Bronchus fibroblast of lung (primary cell): ENCODE measurements at places on chromosomes 5 and 9. TPM values are rescaled to one million over a fixed set of nuclear protein-coding genes. Genes with fewer than 3 reads are reported as not detected.

Gene CKMT2
- total RNA-seq = 1.0 TPM in 1 of 2 replicates, not detected in the other

Gene PTPRD
- total RNA-seq = 1.3 and 2.2 TPM in 2 replicates

Gene ABO
- not detected in 2 replicates for total RNA-seq

Gene WNT8A
- not detected in 2 replicates for total RNA-seq

Gene RASGRF2
- total RNA-seq = 4.9 and 5.7 TPM in 2 replicates

Gene CYSRT1
- total RNA-seq = 0.74 and 1.2 TPM in 2 replicates

Gene SLIT3
- total RNA-seq = 0.15 and 0.34 TPM in 2 replicates

Gene PCDHGA12
- total RNA-seq = 7.7 and 8.4 TPM in 2 replicates

Gene KLHL3
- total RNA-seq = 0.67 and 1.0 TPM in 2 replicates

Gene DBH
- total RNA-seq = not detected in 2 replicates
